Activated T-cell treated with anti-CD3 and anti-CD28 coated beads, Interleukin-2, amount 50 U/mL, for 72 hours (primary cell): ENCODE measurements at places on chromosomes 6 and 20. TPM values are rescaled to one million over a fixed set of nuclear protein-coding genes. Genes with fewer than 3 reads are reported as not detected.

GRCh38 chr6:86192123-86192522, 549.4 kb upstream of the SYNCRIP start:
- H3K27me3 ChIP-seq = no peaks in the 10 kb centered on the region
- H3K4me1 ChIP-seq = no peaks in the 10 kb centered on the region
- H3K4me3 ChIP-seq = no peak overlapping the region
- no peak overlapping the region for H3K27ac ChIP-seq
- no peaks in the 10 kb centered on the region for H3K36me3 ChIP-seq

DNA sequence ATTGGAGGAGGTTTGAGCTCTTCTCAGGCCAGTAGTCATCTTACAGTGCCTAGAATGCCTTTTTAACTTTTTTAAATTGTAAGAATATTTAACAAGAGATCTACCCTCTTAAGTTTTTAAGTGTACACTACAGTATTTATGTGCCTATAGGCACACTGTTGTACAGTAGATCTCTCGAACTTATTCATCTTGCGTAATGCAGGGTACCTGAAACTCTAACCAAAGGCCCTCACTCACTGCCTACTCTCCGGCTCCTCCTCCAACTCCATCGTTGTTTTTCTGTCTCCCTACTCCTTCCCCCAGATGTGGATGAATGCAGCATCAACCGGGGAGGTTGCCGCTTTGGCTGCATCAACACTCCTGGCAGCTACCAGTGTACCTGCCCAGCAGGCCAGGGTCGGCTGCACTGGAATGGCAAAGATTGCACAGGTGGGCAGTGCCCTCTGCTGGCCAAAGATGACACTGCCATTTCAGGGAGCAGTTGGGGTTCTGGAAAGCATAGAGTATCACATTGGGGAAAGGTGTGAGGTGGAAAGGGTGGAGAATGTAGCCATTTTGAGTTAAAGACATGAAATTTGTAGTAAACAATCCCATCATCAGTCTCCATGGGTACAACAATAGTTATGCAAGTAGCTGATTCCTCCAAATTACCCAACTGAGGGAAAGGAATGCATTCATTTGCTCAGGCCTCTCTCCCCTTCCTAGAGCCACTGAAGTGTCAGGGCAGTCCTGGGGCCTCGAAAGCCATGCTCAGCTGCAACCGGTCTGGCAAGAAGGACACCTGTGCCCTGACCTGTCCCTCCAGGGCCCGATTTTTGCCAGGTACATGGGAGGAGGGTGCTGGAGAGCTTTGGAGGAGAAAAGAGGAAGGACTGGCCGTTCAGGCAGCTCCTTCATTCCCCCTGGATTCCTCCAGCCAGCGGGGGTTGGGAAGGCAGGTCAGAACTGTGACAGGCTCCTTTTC, 18.4 kb upstream of the ZNF76 start:
- H3K27me3 ChIP-seq = no peaks in the 10 kb centered on the region
- no peak overlapping the region for H3K4me3 ChIP-seq
- H3K27ac ChIP-seq = no peak overlapping the region

GRCh38 chr6:139313784-139314545, 22.2 kb upstream of the TXLNB start:
- no peaks in the 10 kb centered on the region for H3K27me3 ChIP-seq
- H3K36me3 ChIP-seq = peaks cover 2% of the 10 kb centered on the region
- no peak for DNase-seq
- H3K4me1 ChIP-seq = peaks cover 12% of the 10 kb centered on the region

- H3K4me1 ChIP-seq = peaks cover 45% of the 10 kb centered on the region
- H3K27ac ChIP-seq = peak overlapping the region; percentile 100
- H3K4me3 ChIP-seq = peak overlapping the region; percentile 73
- no peaks in the 10 kb centered on the region for H3K27me3 ChIP-seq
- H3K36me3 ChIP-seq = peaks cover 11% of the 10 kb centered on the region
Measured at GRCh38 chr6:106194949-106195921, 109.1 kb downstream of the PRDM1 start.

DNA sequence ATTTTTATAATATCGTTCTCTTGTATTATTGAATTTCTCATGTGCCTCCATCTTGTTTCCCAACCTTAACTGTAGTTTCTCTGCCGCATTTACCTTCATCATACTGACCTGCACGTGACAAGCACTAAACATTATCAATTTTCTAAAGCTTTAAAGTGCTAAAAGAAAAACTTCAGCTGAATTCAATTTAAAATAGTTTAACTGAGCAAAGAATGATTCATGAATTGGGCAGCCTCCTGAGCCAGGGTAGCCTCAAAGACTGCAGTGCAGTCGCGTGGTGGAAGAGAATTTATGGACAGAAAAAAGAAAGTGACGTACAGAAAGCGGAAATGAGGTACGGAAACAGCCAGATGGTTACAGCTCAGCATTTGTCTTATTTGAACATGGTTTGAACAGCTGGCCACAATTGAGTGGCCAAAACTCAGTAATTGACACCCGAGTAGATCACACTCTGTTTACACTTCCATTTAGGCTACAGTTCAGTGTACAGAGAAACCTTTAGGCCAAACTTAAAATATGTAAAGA, 4.2 kb upstream of the ZDHHC14 start:
- H3K4me1 ChIP-seq = peaks cover 18% of the 10 kb centered on the region
- H3K4me3 ChIP-seq = no peak overlapping the region
- no peaks in the 10 kb centered on the region for H3K36me3 ChIP-seq
- no peak for DNase-seq

DNA sequence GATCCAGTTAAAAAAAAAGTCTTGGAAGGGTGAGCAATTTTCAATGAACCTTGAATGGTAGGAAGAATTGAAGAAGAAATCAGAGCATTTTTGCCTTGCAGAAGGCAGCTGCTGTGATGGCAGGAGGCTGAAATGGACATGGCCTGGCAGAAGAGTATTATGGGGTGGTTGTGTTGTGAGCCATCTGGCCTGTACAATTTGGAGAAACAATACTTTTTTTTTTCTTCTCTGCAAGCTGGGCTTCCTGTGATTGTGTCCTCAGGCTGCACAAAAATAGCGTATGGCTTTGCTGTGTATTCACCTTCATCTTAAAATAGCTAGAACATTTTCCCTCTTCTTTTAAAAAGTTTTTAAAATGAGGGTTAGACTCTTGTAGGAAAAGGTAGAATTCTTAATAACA, 21.4 kb downstream of the SYCP2L start:
- no peak overlapping the region for H3K4me3 ChIP-seq
- H3K36me3 ChIP-seq = no peaks in the 10 kb centered on the region
- H3K4me1 ChIP-seq = no peaks in the 10 kb centered on the region
- no peak for DNase-seq

DNA sequence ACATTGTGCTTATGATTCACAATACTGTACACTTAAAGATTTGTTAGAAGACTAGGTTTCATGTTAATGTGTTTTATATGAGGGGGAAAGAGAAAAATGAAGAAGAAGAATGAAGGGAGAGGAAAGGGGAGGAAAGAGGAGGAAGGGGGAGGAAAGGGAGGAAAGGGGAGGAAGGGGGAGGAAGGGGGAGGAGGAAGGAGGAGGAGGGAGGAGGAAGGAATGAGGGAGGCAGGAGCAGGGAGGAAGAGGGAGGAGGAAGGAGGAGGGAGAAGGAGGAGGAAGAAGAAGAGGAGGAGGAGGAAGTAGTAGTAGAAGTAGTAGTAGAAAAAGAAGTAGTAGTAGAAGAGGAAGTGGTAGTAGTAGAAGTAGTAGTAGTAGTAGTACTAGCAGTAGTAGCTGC, 70.6 kb downstream of the COL21A1 start:
- no peak overlapping the region for H3K4me3 ChIP-seq
- H3K27me3 ChIP-seq = no peaks in the 10 kb centered on the region
- DNase-seq = no peak
- no peak overlapping the region for H3K27ac ChIP-seq
- peaks cover 8% of the 10 kb centered on the region for H3K36me3 ChIP-seq

GRCh38 chr6:50913105-50913770, 94.6 kb downstream of the TFAP2B start:
- H3K27ac ChIP-seq = no peak overlapping the region
- H3K36me3 ChIP-seq = no peaks in the 10 kb centered on the region
- H3K4me3 ChIP-seq = no peak overlapping the region
- DNase-seq = no peak
- H3K27me3 ChIP-seq = no peaks in the 10 kb centered on the region

DNA sequence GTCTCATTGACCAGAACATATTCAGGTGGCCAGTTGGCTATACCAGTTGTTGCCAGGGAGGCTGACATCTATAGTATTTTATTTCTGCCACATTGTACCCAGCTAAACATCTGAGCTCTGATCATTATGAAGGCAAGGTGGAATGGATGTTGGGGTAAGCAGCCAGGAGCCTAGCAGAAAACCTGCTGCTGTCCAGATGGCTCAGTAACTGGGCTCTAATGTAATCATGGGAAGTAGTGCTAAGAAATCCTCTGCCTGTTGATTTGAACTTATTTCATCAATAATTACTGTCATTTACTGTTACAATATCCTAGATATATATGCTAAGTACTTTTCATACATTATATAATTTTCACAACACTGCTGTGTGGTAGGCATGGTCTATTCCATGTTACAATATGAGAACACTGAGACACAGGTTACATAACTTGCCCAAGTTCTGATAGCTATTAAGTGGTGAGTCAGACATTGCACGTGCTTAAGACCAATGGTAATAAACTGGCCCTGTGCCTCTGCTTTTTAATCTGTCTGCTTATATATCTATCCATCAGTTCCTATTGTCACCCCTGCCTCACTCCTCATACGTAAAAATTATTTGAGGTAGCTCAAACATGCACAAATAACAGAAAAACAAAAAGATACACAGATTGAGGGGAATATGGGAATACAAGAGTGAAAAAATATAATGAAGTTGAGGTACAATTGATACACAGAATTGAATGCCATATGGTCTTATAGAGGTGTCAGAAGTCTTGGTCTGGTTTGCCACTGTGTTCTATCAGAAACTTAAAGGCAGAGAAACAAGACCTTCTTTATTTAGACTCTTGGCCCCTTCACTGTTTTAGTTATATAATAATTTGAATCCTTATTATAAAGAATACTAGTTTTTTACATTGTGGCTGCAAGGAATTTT, 25.2 kb downstream of the TBPL1 start:
- H3K4me1 ChIP-seq = peaks cover 15% of the 10 kb centered on the region
- H3K4me3 ChIP-seq = no peak overlapping the region
- no peak for DNase-seq
- H3K36me3 ChIP-seq = peaks cover 1% of the 10 kb centered on the region
- H3K27ac ChIP-seq = no peak overlapping the region
- H3K27me3 ChIP-seq = no peaks in the 10 kb centered on the region

DNA sequence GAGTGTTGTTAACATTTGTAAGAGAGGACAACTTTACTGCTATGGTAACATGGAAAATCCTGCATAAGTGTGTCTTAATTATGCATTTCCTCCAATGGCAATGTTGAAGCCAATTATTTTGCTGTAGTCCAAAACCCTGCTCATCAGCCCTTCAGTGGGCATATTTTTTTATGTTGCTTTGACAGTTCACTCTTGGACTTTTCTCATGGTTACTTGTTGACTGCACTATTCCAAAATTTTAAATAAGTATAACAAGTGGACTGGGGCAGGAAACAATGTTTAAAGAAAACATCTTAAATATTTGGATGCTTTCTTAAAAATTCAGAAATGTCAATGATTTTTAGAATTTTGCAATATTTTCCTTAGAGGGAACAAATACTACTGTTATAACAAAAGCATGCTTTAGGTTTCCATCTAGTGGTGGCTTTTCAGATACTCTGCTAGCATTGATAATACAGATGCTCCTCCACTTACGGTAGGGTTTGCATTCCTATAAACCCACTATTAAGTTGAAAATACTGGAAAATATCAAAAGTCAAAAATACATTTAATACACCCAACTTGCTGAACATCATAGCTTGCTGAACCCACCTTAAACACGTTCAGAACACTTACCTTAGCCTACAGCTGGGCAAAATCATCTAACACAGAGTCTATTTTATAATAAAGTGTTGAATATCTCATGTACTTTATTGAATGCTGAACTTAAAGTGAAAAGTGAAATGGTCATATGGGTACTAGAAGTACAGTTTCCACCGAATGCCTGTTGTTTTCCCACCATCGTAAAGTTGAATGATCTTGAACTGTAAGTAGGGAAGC, 86.4 kb downstream of the ADGRG6 start:
- DNase-seq = no peak
- no peaks in the 10 kb centered on the region for H3K4me1 ChIP-seq
- H3K27ac ChIP-seq = no peak overlapping the region
- no peaks in the 10 kb centered on the region for H3K27me3 ChIP-seq
- no peaks in the 10 kb centered on the region for H3K36me3 ChIP-seq

DNA sequence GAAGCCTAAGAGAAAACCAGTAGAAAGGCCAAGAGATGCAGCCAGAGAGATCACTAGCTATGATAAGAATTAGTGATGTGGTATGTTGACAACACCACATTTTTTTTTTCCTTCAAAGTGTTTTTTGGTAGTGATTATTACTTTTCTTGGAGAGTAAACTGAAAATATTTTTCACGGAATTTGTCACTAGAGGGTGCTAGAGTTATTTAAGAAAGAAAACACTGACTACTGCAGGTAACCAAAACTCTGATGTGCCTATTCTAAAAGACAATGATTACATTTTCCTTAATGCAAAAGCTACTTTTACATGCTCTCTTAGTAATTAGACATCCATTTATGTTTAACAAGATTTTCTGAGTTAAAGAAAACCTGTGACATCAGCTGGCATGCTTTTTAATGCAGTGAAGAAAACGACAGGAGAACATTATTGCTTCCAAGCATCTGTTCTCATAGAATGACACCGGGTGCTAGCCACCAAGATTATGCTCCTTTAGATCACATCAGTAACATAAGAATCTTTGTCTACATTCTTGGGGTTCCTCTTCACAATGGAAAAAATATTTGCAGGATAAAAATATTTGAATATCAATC, 28.8 kb downstream of the RWDD2A start:
- no peak overlapping the region for H3K27ac ChIP-seq
- DNase-seq = no peak
- H3K4me3 ChIP-seq = no peak overlapping the region
- H3K4me1 ChIP-seq = no peaks in the 10 kb centered on the region
- H3K36me3 ChIP-seq = no peaks in the 10 kb centered on the region

DNA sequence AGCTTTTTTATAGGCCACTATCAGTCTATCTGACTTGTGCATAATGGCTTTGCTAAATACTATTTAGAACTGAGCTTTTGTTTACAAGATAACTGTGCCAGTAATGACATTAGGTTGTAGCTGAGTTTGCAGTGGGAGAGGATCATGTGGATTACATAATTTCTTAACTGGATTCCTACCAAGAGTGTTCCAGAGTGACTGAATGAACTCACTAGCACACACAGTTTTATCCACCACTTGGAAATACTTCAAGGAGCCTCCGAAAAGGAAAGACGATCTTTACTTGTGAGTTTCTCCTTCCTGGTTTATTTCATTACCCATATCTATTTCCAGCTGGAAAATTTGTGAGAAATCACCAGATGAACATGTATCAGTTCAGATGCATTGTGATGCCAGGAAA, 10.9 kb upstream of the SYNE1 start:
- H3K4me3 ChIP-seq = no peak overlapping the region
- no peaks in the 10 kb centered on the region for H3K4me1 ChIP-seq
- H3K36me3 ChIP-seq = no peaks in the 10 kb centered on the region
- no peak for DNase-seq
- H3K27ac ChIP-seq = no peak overlapping the region

- H3K4me1 ChIP-seq = no peaks in the 10 kb centered on the region
- peaks cover 26% of the 10 kb centered on the region for H3K27me3 ChIP-seq
- DNase-seq = no peak
- no peak overlapping the region for H3K4me3 ChIP-seq
- H3K27ac ChIP-seq = no peak overlapping the region
- H3K36me3 ChIP-seq = no peaks in the 10 kb centered on the region
Measured at GRCh38 chr20:36116807-36117441, 37.6 kb upstream of the EPB41L1 start.

- H3K36me3 ChIP-seq = peaks cover 2% of the 10 kb centered on the region
- H3K27me3 ChIP-seq = no peaks in the 10 kb centered on the region
- no peak overlapping the region for H3K4me3 ChIP-seq
- no peak overlapping the region for H3K27ac ChIP-seq
Measured at GRCh38 chr6:43669050-43669921, 18.3 kb downstream of the MRPS18A start.

The KIF25 gene
- total RNA-seq = not detected

The TRDN gene
- not detected for total RNA-seq

The PFDN4 gene
- total RNA-seq = 49.1 TPM

The CLPSL1 gene
- total RNA-seq = not detected

The PACRG gene
- total RNA-seq = not detected

The SLC32A1 gene
- not detected for total RNA-seq
